ENCODE measurements at places on chromosomes 13 and 19. TPM values are rescaled to one million over a fixed set of nuclear protein-coding genes. Genes with fewer than 3 reads are reported as not detected.

DNA sequence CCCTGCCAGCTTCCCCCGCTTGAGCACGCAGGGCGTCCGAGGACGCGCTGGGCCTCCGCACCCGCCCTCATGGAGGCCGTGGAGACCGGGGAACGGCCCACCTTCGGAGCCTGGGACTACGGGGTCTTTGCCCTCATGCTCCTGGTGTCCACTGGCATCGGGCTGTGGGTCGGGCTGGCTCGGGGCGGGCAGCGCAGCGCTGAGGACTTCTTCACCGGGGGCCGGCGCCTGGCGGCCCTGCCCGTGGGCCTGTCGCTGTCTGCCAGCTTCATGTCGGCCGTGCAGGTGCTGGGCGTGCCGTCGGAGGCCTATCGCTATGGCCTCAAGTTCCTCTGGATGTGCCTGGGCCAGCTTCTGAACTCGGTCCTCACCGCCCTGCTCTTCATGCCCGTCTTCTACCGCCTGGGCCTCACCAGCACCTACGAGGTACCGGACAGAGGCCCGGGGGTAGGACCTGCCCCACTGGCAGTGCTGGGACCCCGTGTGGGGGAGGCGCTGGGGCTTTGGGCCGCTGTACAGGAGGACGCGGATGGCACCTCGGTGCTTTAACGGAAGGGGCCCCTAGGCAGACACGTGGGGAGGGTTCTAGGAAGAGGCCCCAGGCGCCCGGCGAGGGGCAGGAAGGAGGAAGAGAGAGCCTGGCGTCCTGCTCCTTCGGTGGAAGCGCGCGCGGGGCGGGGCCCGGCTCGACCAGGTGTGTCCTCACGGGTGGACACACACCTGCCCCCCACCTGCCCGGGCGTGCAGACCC lies 681 bp downstream of the SLC5A5 start:
- no peaks in the 10 kb centered on the region for H3K36me3 ChIP-seq
- H3K4me3 ChIP-seq: no peak overlapping the region
- DNase-seq: no peak
- peaks cover 10% of the 10 kb centered on the region for H3K27me3 ChIP-seq

DNA sequence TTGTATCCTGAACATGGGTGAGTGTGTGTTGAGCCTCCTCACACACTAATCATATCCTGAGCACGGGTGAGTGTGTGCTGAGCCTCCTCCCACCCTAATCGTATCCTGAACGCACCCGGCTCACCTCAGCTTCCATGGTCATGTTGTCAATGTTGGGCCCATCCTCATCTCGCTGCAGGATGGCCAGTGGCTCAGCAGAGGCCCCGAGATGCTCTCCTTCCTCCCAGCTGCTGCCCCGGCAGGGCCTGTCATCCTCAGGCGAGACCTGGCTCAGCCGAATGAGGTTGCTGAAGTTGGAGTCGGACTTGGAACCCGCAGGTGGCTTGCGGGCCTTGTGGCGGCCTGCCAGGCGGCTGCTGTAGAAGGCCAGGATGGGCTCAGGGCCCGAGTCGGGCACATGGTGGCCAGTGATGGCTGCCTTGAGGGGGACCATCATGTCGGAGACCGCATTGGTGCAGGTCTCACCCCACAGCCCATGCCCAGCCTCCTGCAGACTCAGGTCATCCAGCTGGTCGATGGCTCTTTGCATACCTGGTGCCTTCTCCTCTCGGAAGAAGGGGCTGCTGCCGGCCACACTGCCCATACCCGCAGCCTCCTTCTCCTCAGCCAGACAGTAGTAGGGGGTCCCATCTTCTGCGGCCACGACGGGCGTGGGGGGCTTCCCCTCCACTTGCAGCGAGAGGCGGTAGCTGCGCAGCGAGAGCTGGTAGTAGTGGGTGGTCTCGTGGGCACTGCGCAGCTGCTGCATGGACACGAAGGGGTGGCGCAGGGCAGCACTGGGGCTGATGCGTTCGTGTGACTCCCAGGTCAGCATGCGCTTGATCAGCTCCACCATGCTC lies 9.6 kb downstream of the HIPK4 start:
- H3K4me3 ChIP-seq: no peak overlapping the region
- peaks cover 36% of the 10 kb centered on the region for H3K4me1 ChIP-seq
- H3K27ac ChIP-seq: no peak overlapping the region
- peaks cover 15% of the 10 kb centered on the region for H3K36me3 ChIP-seq
- no peaks in the 10 kb centered on the region for H3K27me3 ChIP-seq
- no peak for DNase-seq

- H3K4me1 ChIP-seq: no peaks in the 10 kb centered on the region
- H3K27me3 ChIP-seq: no peaks in the 10 kb centered on the region
- H3K4me3 ChIP-seq: no peak overlapping the region
- no peak overlapping the region for H3K27ac ChIP-seq
- DNase-seq: no peak
These were observed 8.4 kb downstream of the SPRYD7 start for GRCh38 chr13:49927755-49928154.

DNA sequence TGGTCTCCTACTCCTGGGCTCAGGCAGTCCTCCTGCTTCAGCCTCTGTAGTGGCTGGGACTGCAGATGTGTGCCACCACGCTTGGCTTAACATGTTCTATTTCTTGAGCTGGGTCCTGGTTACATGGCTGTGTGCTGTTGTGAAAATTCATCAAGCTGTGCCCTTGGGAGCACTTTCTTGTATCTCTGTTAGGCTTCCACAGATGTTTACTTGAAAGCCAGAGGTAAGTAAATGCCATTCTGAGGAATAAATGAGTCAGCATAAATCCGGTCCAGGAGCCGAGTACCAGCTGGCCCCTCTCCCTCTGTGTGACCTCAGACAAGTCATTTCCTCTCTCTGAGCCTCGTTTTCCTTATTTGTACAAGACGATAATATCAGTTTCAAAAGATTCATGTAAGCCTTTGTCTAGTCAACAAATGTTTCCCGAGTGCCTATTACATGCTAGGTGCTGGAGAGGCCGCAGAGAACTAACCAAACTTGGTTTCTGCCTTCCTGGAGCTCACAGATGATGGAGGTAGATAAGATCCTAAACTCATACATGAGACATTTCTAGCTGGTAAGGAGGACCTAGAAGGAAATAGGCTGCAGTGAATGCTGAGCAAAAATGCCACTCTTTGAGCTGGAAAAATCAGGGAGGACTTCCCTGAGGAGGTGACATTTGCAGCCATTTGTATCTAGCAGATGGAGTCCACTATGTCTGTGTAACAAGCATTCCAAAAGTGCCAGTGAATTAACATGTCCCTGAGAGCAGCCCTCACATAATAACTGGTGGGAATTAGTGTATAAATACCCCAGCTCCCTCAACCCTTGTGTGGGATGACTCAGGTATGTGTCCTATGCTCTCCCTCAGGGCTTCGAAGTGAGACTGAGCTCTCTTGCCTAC lies 2.7 kb upstream of the RASAL3 start:
- H3K36me3 ChIP-seq: no peaks in the 10 kb centered on the region
- peaks cover 3% of the 10 kb centered on the region for H3K4me1 ChIP-seq
- DNase-seq: no peak
- no peak overlapping the region for H3K4me3 ChIP-seq
- H3K27ac ChIP-seq: no peak overlapping the region

DNA sequence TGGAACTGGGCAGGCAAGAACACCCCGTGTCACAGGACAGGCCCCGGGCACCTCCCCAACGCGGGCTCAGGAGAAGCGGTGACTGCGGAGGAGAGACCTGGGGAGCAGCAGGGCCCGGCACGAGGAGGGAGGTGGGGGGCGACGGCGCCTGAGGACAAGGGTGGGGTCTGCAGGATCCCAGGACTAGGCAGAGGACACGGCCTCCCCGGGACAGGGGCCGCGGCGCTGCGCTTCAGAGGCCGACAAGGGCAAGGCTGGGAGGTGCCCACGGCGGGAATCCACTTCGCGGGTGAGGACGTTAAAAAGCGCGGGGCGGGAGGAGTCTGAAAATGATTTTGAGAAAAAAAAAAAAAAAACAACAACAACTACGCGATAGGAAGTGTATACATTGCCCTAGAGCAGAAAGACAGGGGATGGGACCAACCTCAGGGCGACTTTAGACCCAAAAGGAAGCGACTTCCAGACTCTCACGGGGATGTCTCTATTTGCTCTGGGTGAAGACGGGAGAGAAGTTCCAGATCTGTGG lies 44.9 kb downstream of the ZNF611 start:
- H3K27me3 ChIP-seq: no peaks in the 10 kb centered on the region
- peaks cover 15% of the 10 kb centered on the region for H3K36me3 ChIP-seq
- peak; percentile 37 for DNase-seq
- H3K27ac ChIP-seq: peak overlapping the region; percentile 94
- peak overlapping the region; percentile 60 for H3K4me3 ChIP-seq

- DNase-seq: no peak
- H3K27ac ChIP-seq: no peak overlapping the region
- H3K27me3 ChIP-seq: peaks cover 27% of the 10 kb centered on the region
- H3K4me1 ChIP-seq: no peaks in the 10 kb centered on the region
- H3K36me3 ChIP-seq: no peaks in the 10 kb centered on the region
These were observed 52.2 kb downstream of the PEPD start for GRCh38 chr19:33469171-33470039.

DNA sequence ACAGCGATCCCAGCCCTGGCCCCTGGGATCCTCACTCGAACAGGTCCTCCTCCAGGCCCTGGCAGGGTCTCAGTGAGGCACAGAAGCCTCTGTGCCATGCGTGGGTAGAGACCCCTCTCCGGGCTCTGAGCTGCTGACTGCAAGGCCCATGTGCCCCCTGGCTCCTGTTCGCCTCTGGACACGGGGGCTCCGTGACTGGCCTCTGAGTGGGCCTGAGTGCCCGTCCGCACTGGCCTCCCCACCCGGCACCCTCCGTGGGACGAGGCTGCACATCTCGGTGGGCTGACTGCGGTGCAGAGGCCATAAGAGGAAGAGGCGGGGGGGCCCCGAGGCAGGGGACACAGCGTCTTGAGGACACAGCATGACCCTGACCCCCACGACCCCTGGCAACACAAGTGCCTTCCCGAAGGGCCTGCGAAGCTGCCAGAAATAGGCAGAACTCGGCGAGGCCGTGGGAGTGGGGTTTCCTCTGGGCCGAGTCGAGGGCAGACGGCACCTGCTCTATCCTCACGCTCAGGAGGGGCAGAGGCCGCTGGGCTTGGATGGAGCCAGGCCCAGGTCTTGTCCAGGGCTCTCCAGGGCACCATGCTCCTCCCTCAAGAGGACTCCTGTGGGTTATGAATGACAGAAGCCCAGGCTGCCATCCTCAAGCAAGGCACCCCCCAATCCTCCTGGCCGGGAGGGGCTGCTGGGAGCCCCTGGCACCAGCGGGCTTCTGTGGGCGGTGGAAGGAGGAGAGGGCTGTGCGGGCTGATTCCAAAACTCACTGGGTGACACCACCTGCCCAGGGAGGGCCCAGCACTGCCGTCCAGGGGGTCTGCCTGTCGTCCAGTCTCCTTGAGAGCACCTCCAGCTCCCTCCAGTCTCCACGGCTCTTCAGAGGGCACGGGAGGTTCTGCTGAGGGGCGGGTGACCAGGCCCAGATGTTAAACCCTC lies 52.6 kb downstream of the RASA3 start:
- no peaks in the 10 kb centered on the region for H3K36me3 ChIP-seq
- DNase-seq: no peak
- no peak overlapping the region for H3K27ac ChIP-seq
- no peak overlapping the region for H3K4me3 ChIP-seq
- peaks cover 6% of the 10 kb centered on the region for H3K4me1 ChIP-seq
- no peaks in the 10 kb centered on the region for H3K27me3 ChIP-seq

GRCh38 chr19:5225486-5226345 lies 114.9 kb downstream of the PTPRS start:
- H3K4me1 ChIP-seq: peaks cover 14% of the 10 kb centered on the region
- H3K36me3 ChIP-seq: peaks cover 3% of the 10 kb centered on the region
- DNase-seq: peak; percentile 54
- H3K27ac ChIP-seq: no peak overlapping the region
- no peaks in the 10 kb centered on the region for H3K27me3 ChIP-seq

DNA sequence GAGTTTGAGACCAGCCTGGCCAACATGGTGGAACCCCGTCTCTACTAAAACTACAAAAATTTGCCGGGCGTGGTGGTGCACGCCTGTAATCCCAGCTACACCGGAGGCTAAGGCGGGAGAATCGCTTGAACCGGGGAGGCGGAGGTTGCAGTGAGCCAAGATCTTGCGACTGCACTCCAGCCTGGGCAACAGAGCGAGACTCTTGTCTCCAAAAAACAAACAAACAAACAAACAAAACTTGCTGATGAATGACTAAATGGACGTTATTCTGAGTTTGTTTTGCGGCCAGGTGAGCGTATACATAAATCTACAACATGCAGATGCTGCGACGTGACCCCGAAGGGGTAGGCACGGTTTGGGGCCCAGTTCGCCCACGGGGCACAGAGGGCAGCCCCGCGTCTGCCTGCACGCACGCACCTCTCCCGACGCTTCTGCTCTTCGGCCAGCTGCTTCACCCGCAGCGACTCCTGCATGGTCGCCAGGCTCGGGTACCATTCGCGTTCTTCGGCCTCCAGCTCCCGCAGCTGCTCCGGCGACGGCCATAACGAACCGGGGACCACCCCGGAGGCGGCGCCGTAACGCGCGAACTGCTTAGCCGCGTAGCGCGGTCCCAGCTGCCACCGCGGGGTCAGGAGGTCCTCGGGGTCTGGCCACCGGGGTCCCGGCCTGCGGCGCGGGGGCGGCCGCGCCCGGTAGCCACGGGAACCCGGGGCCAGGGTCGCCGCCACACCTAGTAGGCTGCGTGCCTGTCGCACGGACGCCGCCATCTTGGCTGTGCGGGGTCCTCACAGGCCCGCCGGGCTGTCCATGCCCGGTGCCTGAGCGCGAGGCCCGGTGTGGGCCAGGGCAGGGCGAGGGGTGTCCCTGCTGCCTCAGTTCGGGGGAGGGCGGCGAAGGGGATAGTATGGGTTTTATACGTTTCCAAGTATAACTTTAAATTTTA lies at the start of gene GADD45GIP1:
TSS of gene GADD45GIP1 (minus strand) at position 778 of the 943 bp plus-strand sequence. CDS start at position 767, 11 bp downstream.
- peaks cover 39% of the 10 kb centered on the region for H3K4me1 ChIP-seq
- H3K4me3 ChIP-seq: peak within 1 kb of the TSS; percentile 96
- no peaks in the 10 kb centered on the region for H3K27me3 ChIP-seq
- H3K36me3 ChIP-seq: peaks cover 40% of the 10 kb centered on the region

GRCh38 chr19:46935066-46935663 lies 74.4 kb downstream of the ARHGAP35 start:
- H3K27me3 ChIP-seq: no peaks in the 10 kb centered on the region
- peaks cover 16% of the 10 kb centered on the region for H3K36me3 ChIP-seq
- no peak overlapping the region for H3K4me3 ChIP-seq
- no peak for DNase-seq
- no peak overlapping the region for H3K27ac ChIP-seq

DNA sequence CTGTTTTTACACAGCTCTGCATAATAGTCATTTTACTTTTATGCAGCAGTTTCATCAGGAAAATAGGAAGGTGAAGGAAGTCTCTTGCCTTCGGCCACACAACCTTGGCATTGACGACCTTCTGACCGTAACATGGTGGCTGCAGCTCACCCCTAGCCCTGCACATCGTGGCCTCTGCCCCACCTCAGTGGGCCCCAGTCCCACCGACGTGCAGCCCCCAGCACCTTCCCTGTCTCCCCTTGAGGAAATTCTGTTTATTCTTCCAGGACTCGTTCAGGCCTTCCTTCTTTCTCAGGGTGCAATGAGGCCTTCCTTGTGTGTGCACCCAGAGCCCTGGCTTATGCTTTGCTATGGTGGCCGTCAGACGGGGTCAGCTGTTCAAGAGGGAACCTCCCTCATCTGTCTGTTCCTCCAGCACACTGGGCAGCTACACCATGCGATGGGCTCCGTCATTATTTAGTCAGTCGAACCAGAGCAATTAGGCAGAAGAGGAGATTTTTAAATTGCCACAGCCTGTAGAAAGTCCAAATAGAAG lies 33.3 kb downstream of the TMEM255B start:
- DNase-seq: no peak
- no peaks in the 10 kb centered on the region for H3K36me3 ChIP-seq
- peaks cover 15% of the 10 kb centered on the region for H3K4me1 ChIP-seq

GRCh38 chr19:3792114-3792513 lies 5.9 kb upstream of the MATK start:
- H3K27ac ChIP-seq: no peak overlapping the region
- no peaks in the 10 kb centered on the region for H3K36me3 ChIP-seq
- no peaks in the 10 kb centered on the region for H3K27me3 ChIP-seq
- DNase-seq: no peak
- H3K4me3 ChIP-seq: no peak overlapping the region

The ZNF100 gene
- total RNA-seq: 25.9 TPM

The POU2F2 gene
- total RNA-seq: 0.56 TPM
